Stimulated activated naive CD8-positive, alpha-beta T cell treated with anti-CD3 and anti-CD28 coated beads, Interleukin-15, amount 100 ng/mL, for 72 hours (primary cell): ENCODE measurements at places on chromosomes 4 and X.

DNA sequence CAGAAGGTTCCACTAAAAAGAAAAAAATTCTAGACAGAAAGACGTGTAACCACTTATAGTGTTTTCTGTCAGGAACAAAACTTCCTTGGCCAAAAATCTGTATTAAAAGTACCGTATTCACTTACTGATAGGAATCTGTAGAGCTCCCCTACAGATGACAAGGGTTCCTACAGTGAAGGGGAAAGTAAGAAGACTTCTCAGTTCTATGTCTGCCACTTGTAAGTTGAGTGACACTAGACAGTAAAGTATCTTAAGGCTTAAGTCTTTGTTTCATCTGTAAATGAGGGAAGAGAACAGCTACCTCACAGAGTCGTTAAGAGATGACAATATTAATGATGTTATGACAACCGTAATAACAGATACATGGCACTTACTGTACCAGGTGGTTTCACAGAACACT lies 3.3 kb downstream of the COQ2 start:
- no peak for DNase-seq

DNA sequence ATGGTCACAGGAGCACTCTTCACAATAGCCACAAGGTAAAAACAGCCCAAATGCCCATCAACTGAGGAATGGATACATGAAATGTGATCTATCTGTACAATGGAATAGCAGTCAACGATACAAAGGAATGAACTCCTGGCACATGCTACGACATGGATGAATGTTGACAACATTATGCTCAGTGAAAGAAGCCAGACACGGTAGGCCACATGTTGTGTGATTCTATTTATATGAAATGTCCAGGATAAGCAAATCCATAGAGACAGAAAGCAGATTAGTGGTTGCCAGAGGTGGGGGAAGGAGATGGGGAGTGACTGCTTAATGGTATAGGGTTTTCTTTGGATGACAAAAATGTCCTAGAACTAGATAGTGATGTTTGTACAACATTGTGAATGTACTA lies 58.7 kb upstream of the GPM6B start:
- DNase-seq, result no peak

- no peak for DNase-seq
Observed at GRCh38 chr4:41334182-41334581, 77.5 kb downstream of the UCHL1 start.

GRCh38 chr4:165203541-165204461 lies 3.6 kb upstream of the KLHL2 start:
- no peak for DNase-seq

DNA sequence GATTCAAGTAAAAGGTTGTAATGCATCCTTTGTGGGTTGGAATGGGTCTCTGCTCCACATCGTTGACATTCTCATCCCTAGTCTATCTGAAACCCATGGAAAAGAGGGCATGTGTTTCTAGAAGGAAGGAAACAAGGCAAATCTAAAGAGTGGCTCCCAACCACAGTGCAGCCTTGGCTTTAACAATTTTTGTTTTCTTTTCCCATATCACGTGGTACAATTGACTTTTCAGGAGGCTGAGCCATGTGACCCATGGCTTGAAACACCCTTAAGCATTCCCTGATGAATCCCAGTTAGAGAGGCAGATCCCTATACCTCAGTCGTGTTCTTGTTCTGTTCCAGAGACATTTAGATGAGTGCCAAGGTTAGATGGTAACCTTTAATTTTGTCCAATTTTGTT lies 12.8 kb downstream of the DCUN1D4 start:
- no peak for DNase-seq

DNA sequence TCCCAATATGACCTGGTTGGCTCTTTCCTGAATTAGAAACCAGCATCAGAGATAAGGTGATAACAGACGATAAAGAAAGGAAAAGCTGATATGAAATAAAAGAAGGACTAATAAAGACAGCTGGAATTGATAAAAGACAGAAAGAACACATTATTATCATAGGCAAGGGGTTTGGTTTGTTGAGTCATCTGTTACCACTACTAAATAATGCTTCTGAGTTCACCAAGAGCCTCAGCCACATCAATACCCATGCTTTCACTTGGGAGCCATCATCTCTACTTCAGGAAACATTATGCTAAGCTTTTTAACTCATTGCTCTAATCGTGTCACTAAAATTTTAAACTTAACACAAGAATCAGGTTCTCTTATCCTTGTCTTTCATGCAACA lies 27.6 kb downstream of the ANXA5 start:
- no peak for DNase-seq

DNA sequence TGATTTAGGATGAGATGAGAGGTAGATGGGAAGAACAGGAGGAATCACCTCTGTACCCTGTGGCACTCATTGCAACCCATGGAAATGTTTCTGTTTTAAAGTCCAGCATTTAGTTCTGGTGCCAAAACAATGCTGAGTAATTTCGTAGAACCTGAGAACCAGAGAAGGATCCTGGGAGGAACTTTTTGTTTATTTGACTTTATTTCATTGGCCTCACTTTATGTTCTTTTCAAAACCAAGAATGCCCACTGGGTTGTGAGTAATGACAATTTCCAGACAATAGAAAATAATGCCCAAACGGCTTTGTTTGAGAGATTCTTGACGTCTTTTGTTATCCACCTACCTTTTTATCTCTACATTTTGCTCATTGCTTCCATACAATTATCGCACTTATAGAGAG lies 111.3 kb downstream of the SHROOM3 start:
- DNase-seq, result no peak

- DNase-seq, result no peak
Observed at GRCh38 chr4:61320154-61320553, 120.0 kb downstream of the ADGRL3 start.

GRCh38 chr4:99090481-99091215 lies 2.1 kb upstream of the ADH5 start:
- DNase-seq, result no peak
